Activated T-helper 1 cell treated with anti-CD3 and anti-CD28 coated beads, Interleukin-12 subunit alpha, Interleukin-12 subunit beta, Interleukin-2, Interleukin-4 antibody, amounts not matched to agents 30 ng/mL and 10 ng/mL and 1 ng/mL, durations not matched to agents 14 hours and 24 hours and 36 hours (primary cell): ENCODE measurements at places on chromosomes 5 and 9. TPM values are rescaled to one million over a fixed set of nuclear protein-coding genes. Genes with fewer than 3 reads are reported as not detected.

- no peak for DNase-seq
Observed at GRCh38 chr9:113807173-113808061, 68.7 kb upstream of the ZNF618 start.

DNA sequence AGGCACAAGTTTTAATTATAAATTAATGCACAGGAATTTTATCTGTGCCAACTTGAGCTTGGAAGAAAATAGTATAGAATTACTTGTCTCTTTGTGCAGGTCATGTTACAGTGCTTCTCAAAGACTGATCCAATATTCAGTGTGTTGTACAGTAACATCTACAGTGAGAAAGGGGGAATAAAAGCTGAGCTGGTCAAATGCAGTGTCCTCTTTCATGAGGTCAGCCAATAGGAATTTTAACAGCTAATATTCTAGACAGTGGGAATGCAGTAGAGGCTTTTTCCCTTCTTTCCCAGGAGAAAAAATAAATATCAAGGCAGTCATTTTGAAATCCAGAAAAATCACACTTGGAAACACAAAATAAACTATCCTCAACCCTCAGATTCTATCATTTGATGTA is 95.7 kb upstream of the ITGA1 start:
- DNase-seq: no peak

- no peak for DNase-seq
Observed at GRCh38 chr9:8382777-8383527, 583.4 kb upstream of the DMAC1 start.

DNA sequence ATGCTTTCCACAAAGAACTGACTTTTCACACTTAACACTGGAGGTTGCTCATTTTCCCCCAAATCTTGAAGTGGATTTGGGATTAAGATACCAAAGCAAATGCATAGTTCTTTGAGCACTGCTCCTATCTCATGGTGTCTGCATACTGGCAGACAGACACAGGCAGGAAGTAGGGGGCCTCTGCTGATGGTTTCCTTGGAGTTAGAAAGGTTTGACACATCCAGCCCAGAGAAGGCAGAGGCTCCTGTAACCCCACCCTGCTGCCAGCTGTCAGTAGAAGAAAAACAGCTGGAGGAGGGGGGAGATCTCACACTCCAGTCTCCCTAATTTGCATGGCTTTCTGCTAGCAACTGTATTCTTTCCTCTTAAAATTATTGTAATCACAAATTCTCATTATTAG is 44.1 kb downstream of the APTX start:
- no peak for DNase-seq

- DNase-seq: no peak
Observed at GRCh38 chr5:96113170-96113939, 151.7 kb upstream of the ELL2 start.

- no peak for DNase-seq
Observed at GRCh38 chr5:79886456-79886855, 104.6 kb downstream of the MTX3 start.

- DNase-seq: no peak
Observed at GRCh38 chr9:109304347-109304746, 16.5 kb downstream of the EPB41L4B start.

DNA sequence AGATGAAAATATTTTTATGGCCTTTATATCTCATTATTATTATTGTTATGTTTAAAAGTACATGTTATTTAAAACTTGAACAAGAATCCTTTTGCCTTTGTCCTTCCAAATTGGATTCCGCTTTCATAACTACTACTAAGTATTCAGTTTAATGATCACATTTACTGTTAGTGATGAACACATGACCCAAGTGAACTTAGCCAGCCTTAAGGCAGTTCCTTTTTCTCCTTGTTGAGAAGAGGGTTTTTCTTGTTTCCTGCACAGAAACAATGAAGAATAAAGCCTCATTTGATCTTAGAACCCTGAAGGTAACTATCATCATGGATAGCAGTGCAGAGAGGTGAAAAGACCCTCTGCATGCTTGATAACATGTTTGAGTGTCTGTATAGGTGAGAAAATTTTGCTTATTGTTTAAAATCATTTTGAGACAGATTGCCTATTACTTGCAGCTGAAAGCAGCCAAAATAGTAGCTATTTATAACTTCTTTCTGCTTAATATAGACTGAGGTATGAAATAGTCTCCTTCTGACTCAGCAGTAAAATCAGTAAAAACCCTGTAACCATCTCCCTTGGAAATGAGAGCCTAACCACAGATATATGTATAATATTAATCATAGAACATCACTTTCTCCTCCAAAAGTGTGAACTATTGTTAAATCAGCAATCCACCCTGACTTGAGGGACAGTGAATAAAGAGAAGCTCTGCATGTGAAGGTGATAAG is 266.2 kb downstream of the SPATA31D1 start:
- no peak for DNase-seq

DNA sequence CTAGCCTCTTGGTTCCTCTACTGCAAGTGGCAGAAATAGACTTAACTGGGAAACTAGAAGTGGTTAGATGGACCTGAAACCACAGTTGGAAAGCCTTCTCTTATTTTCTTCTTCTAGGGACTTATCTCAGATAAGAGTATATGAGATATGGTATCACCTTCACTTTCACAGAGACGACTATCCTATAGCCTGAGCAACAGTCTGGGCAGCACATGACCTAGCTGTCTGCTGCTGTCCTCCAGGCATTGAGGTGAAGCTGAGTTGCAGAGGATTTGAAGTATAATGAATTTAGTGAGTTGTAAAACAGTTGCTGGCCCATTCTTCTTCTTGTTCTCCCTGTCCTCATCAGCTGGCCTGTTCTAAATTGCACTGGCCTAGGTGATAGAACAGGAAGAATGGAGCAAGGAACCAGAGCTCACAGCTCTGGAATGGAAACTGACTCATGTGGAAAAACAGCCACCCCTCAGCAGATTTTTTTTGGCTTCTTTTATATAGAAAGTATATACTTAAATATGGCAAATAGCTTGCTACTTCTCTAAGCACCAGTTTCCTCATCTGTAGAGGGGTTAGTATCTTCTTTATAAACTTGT is 27.8 kb downstream of the RECK start:
- no peak for DNase-seq

DNA sequence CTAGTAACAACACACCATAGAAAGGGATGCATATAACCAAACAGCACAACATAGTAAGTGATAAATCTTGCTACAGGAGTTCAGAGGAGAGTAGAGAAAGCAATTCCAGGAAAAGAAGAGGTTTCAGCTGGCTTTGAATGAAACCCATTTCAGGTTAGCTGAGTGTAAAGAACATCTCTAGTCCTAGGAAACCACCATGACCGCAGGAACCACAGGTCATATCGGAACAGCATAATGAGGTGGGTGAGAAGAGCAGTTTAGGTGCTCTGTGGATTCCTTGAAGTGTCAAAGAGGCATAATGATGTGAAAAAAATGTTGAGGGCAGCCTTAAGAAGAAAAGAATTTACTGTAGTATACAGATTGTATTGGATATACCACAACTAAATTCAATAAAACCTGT is 507.5 kb downstream of the MTRR start:
- no peak for DNase-seq

DNA sequence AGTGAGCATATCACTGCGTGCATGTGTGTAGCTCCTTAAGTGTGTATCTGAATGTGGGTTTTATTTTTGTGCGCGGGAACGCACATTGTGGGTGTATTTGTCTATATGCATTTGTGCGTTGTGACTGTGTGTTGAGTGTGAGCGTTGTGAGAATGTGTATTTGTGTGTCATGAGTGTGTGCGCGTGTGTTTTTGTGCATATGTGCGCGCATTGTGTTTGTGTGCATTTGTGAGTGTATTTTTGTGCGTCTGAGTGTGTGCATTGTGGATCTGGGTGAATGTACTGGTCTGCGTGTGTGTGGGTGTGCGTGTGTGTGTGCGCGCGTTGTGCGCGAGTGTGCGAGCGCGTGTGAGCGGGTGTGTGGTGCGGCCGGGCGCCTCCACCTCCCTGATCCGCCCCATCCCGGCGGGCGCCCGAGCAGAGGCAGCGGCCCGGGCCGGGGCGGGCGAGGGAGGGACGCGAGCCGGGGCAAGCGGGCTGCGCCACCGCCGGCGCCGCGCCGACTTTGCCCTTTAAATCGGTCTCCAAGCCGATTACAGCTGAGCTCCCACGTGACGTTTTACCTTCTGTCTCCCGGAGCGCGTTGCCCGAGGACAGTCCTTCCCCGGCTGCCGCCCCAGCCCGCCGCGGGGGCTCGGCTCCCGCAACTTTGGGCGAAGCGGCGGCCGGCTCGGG is at the start of gene RASGRF2:
Gene RASGRF2 (plus strand): TSS at position 596 of the 675 bp plus-strand sequence. CDS start 376 bp downstream, outside the sequence.
- DNase-seq: peak; percentile 24

SLC1A1 gene
- total RNA-seq: 0.05 TPM in 1 of 2 replicates, not detected in the other

FYB1 gene
- total RNA-seq: 100 and 107 TPM in 2 replicates
